Stimulated activated CD4-positive, alpha-beta T cell treated with anti-CD3 and anti-CD28 coated beads, Interleukin-1b, Interleukin-23, amount 100 ng/mL, for 4 hours (primary cell): ENCODE measurements at places on chromosomes 3 and 15.

DNA sequence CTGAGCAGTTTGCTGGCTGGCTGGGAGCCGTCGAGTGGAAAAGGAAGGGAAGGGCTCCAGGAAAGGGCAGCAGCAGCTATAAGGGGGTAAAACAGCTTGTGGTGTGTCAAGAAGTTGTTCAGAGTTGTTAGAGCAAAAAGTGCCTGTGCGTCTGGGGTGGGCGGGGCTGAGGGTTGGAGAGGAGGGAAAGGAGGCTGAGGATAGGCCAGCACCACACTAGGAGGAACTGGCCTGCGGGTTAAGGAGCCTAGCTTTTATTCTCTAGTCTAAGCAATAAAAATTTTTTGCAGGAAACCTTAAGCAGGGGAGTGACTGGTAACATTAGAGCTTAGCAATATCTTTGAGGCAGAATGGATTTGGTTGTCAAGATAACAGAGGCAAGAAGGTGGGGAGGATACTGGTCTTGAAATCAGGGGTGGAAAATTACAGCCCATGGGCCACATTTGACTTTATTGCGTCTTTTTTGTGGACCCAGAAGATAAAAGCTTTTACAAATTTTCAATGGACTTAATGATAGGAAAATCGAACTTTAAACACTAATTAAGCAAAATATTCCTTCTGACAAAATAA, 134.5 kb upstream of the AADACL2 start:
- DNase-seq: no peak

DNA sequence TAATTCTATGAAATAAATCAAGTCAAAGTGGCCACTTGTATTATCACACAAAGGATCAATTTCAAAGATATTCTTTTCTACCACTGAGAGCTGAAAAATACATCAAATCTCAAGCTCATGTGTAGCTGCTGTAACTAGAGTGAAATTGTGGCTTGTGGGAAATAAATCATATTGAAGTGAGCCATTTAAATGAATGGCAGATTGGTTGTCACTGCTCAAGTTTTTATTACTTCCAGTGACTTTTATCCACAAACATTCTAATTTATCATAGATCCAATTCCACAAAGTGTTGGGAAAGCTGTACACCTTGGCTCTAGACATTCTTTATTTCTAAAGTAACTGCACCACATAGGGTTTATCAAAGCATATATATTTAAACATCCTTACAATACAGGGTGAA, 285.4 kb downstream of the CNTN3 start:
- no peak for DNase-seq

DNA sequence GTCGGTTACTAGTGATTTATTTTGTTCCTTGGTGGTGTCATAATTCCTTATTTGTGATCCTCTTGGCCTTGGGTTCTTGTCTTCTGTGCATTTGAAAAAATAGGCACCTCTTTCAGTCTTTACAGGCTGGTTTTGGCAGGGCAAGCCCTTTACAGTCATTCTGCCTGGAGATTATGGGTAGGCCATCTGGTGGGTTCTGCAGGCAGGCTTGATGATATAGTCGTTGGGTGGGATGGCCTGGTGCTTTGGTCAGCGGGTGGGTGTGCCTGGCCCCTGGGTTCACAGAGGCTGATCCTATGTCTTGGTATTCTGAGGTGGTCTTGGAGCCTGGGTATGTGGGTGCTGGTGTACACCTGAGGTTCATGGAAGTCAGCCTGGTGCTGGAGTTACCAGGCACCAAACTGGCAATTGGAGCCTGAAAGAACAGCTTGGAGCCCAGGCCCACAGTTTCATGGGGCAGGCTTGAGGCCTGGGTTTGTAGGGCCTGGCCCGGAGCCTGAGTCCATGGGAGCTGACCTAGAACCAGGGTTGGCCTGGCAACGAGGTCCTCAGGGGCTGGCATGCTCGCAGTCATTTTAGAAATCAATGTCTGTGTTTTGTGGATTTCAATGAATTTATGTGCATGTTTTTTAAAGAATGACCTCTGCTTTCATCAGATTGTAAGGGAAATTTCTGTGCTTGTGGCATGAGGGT, 63.3 kb downstream of the DOCK3 start:
- no peak for DNase-seq

GRCh38 chr15:101288905-101289513, 6.0 kb downstream of the SNRPA1 start:
- peak; percentile 18 for DNase-seq

- no peak for DNase-seq
Measured at GRCh38 chr3:27221264-27221932, 147.8 kb downstream of the NEK10 start.

GRCh38 chr15:88624971-88625490, 3.9 kb downstream of the AEN start:
- no peak for DNase-seq

DNA sequence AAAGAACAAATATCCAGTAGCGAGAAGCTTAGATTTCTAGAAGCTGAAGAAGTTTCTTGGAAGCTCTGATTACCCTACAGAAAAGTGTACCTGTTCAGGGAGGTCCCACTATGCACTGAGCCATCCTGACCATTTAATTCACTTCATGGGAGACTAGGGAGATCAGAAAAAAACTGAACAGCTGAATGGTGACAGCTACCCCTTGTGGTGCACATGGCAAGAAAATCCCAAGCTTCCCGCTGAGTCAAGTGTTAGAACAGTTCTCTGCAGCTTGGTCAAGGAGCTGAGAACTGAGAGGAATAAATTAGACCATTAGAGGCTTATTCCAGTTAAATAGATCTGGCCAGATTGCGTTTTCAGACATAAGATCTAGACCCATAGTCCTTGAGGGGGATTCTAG, 197.2 kb upstream of the VEPH1 start:
- no peak for DNase-seq

DNA sequence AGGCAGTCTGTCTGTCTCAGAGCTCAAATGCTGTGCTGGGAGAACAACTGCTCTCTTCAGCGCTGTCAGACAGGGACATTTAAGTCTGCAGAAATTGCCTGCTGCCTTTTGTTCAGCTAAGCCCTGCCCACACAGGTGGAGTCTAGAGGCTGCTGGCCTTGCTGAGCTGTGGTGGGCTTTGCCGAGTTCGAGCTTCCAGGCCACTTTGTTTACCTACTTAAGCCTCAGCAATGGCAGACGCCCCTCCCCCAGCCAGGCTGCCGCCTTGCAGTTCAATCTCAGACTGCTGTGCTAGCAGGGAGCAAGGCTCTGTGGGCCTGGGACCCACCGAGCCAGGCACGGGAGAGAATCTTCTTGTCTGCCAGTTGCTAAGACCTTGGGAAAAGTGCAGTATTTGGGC, 25.0 kb upstream of the RPP14 start:
- DNase-seq: no peak

DNA sequence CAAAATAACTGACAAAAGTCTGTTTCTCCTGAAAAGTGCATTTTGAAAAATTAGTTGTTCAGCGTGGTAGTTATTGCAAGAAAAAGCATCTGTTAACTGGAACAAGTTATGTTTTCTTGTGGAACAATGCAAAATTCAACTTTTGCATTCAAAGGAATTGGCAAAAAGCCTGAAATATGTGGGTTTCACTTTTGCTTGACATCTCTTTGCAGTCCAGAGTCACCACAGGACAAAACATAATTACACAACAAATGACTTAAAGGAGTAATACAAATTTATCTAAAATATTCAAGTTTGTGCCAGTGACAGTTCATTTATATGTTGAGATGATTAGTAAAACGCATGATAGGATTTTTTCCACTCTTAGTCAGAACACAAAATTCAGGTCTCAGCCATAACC, 96.3 kb upstream of the P2RY1 start:
- DNase-seq: no peak

GRCh38 chr3:28077572-28077971, 163.8 kb upstream of the CMC1 start:
- no peak for DNase-seq

DNA sequence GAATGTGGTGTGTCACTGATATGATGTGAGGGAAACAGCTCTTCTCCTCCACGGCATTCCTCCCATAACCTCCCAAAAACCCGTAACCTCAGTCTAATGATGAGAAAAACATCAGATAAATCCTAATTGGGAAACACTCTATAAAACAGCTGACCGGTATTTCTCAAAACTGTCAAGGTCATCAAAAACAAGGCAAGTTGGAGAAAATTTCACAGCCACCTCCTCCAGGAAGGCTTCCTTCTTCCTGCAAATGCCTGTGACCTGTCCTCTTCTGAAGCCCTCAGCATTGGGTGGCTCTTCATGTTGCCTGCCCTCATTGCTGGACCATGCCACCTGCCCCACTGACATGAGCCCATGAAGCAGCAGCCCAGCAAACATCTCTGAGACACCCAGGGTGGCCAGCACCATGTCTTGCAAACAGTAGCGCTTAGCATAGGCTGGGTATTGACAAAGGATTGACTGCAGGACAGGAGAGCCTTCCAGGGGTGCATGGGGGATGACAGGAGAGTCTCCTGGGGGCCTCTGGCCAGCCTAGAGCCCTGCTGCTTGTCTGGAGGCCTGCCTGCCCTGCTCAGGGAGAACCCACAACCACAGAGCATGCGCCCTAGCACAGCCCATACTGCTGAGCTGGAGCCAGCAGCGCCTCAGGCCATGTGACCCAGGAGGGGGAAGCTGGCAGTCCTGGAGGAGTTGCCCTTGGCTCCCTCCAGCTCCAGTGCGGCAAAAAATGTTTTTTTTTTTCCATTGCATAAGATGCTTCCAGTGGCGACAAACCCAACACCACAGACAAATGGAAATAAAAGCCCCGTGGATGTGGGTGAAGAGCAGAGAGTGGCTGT, 49.7 kb downstream of the XXYLT1 start:
- DNase-seq: no peak

DNA sequence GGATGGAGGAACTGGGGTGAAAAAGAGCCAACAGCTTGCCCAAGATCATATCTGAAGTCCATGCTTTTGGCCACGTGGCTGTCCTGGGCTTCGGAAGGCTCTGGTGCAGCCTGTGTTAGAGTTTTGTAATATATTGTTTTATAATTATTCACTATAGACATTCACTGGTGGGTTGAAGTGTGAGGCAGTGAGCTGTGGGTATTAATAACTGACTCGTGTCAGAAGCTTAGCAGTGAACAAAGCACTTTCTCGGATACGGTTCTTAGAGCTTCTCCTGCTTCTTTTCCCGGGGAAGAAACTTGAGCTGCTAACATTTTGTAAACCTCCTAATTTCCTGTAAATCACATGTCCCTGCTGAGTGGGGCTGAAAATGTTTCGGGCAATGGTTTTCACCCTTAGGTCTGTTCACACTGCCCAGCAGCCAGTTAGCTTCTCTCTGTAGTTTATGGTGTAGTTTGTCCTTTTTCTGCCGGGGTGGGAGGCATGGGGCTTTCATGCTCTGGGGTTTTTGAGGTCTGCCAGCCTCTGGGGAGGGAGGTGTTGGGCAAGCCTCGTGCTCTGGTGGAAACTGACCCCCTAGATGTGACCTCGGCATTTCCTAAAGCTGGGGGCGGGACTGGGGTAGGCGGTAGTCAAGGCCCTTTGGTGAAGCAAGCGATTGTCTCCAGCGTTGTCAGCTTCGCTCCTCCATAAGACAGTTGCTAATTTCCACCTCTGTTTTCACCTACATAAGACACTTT, 1.7 kb downstream of the MRAS start:
- DNase-seq: no peak

- no peak for DNase-seq
Measured at GRCh38 chr3:65368866-65369265, 669.9 kb downstream of the MAGI1 start.

- no peak for DNase-seq
Measured at GRCh38 chr3:46301122-46301835, 52.6 kb upstream of the CCR2 start.

GRCh38 chr3:127655641-127656040, 17.1 kb upstream of the ABTB1 start:
- no peak for DNase-seq

GRCh38 chr3:139129892-139130291, 85.2 kb upstream of the PRR23C start:
- DNase-seq: no peak

GRCh38 chr3:140438736-140439470, 239.0 kb upstream of the TRIM42 start:
- DNase-seq: no peak

DNA sequence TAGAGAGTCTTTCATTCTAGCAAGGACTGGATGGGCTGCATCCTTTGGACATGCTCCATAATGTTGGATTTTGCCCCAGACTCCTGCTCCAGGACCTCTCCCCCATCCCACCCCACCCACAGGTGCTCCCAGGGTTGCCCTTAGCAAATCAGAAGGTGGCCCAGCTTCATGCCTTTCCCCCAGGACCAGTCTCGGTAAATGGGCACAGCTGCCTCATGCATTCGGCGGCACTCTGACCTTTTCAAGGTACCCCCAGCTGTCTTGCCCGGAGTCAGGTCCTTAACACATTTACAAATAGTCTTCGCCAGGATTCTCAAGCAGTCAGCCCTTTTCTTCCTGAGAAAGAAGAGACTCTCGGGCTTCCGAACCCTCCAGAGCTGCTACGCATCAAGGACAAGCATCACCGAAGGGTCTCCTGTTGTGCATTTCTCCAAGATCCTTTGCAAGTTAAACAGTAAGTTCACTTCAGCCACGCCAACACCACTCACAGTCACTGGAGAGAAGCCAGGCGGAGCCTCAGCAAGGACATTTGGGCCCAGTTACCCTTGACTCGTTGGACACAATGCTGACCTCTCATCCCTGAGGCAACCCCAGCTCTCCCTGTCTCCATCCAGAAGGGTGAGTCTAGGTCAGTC, 287.8 kb downstream of the FAM43A start:
- no peak for DNase-seq

DNA sequence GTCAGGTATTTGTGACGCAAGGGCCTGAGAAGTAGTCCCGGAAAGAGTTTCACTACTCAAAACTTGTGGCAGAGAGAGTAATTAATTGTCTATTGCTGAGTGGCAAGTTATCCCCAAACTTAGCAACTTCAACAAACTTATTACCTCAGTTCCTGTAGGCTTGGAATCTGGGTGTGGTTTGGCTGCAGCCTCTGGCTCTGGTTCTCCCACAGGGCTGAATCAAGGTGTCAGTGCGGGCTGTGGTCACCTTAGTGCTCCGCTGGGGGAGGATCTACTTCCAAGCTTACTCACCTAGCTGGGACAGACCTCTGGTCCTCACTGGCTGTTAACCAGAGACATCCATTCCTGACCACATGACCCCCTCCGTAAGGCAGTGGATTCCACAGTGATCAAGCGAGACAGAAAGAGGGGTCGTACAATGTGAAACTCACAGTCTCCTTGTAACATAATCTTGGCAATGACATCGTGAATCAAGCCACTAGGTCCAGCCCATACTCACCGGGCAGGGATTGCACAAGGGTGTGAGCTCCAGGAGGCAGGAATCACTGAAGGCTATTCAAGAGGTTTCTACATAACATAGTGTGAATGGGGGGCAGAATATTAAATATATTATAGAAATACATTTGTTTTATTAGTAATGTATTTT, 138.3 kb downstream of the RYR3 start:
- DNase-seq: no peak
